ENCODE measurements at places on chromosomes 11 and 22.

- DNase-seq, result no peak
Observed at GRCh38 chr11:93686812-93687211, 25.3 kb downstream of the CEP295 start.

- no peak for DNase-seq
Observed at GRCh38 chr11:10594407-10594806, 25.9 kb upstream of the LYVE1 start.

DNA sequence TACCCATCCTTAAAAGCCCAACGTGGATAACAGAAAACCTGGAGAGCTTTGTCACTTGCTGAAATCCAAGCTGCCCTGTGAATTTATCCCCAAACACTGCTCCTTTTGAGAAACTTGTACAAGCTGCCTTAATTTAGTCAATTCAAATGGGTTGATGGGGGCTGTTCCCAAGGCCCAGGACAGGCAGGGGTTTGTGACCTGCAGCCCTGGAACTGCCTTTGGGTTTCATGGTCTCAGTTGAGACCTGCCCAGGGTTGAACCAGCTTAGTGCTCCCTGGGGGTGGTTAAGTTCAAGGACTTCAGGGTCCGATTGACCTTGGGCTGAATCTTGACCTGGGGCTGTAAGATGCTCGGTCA, 112.1 kb upstream of the OR4B1 start:
- no peak for DNase-seq

GRCh38 chr11:119928047-119928446, 199.0 kb upstream of the NECTIN1 start:
- no peak for DNase-seq

DNA sequence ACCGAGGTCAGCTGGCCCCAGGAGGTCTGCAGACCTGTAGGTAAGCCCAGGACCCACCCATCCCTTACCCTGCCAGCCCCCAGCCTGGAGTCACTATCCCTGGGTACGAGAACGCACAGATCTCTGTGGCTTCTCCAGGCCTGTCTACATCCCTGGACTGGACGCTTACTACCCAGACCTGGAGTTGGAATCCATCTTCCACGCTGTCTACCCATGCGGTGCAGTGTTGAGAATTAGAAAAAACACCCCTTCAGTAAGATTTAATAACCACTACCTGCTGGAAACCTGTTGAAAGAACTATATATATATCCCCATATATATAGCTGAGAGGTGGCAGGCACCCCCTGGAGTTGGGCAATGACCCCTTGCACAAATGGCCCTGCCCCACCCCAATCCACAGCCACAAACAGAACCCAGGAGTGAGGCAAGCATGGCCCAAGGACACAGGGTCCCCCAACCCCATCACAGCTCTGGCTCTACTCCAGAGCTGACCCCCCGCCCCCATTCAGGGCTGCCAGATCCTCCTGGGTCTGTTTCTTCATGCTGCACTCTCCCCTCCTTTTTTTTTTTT, 17.7 kb upstream of the RGL4 start:
- DNase-seq, result no peak

DNA sequence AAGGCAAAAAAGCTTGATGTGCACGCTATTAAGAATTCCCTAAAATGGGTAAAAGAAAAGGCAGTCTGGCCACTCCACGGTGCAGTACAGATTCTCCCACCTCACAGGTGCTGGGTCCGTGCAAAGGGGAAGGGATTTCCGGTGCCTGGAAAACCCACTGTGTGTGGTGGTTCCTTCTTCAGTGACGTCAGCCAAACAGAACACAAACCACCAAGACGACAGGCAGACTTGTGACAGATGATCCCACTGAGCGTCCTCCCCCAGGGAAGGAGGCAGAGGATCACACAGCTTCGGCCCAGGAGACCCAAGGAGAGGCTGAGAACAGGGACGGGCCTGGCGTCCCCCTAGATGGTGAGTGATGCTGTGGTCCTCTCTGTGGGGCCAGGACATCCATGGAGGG, 18.6 kb downstream of the PHF21B start:
- no peak for DNase-seq

DNA sequence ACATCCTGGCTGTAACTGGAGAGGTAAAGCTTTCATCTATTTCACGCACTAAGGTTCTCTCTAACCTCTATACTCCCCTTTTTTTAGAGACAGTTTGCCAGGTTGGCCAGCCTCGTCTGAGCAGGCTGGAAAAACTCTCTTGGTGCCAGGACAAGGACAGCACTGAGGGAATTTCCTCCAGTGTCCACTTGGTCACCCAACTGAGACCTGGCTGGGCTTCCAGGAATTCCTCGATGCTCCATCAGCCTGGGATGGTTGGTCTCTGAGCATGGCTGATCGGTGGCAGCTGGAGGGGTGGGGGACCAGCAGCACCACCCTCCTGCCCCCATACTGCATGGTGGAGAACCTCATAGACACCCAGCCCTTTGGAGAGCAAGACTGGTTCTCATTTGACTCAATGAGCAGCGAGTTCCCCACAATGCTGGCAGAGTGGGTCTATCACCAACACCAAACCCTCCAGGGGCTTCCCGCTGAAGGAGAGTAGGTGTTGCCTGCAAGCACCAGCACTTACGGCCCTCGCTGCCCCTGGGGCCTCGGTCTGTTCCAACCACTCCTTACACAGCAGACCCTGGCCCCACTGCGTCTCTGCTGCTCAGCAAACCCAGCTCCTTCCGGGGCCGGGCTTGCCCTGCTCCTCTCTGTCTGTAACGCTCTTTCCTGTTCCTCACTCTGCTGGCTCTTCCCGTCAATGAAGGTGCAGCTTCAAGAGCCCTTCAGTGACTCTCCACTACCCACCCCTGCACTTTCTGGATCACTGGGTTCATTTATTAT, 122.2 kb downstream of the ST3GAL4 start:
- DNase-seq, result no peak
